Activated CD4-positive, alpha-beta T cell treated with anti-CD3 and anti-CD28 coated beads, Interleukin-2, amount 10 ng/mL, durations not matched to agents 24 days and 14 days (primary cell): ENCODE measurements at places on chromosomes 6 and 20. TPM values are rescaled to one million over a fixed set of nuclear protein-coding genes. Genes with fewer than 3 reads are reported as not detected.

DNA sequence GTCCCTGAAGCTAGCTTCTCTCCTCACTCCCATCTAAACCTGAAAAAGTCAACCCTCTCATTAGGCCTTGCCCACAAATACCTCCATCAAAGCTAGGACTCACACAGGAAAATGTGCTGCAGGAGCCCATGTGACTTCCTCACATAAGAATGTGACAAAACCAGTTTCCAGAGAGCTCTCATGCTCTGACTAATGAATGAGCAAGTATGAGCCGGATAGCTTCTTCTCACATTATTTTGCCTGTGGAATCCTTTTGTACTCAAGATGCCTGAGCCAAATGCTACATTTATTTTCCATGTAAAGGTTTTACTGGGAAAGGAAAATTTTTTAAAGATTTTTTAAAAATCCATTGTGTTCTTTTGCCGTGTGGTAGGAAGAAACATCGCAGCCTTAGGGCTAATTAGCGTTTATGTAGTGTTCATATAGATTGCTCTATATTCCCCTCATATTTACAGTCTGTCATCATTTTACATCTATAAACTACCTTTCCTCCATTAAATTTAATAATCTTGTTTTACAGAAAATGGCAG, 68.6 kb upstream of the CCN6 start:
- DNase-seq: peak; percentile 73

GRCh38 chr20:39107741-39108140, 145.6 kb downstream of the DHX35 start:
- DNase-seq: no peak

The SAPCD1 gene
- total RNA-seq: 15.0 and 17.7 TPM in 2 replicates

The PERP gene
- total RNA-seq: 4.8 TPM in 2 replicates

The BLCAP gene
- total RNA-seq: 31.7 and 31.9 TPM in 2 replicates

DNA sequence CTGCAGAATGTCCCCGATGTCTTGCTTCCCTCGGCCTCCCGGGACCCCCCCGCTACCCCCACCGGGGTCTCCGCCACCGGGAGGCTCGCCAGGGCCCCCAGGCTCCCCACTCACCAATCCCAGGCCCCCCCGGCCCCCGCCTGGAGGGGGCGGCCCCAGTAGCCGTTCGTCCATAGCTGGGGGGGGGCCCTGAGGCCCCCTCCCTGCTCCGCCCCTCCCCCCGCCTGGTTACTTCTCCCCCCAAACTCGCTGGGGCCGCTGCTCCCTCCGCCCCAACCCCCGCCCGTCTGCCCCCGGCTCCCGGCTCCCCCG, 304 bp downstream of the PBX2 start:
- no peak for DNase-seq

The HACE1 gene
- 18.6 and 21.3 TPM in 2 replicates for total RNA-seq

GRCh38 chr20:47059536-47059935, 164.9 kb downstream of the EYA2 start:
- DNase-seq: no peak

The C4A gene
- 2.7 and 3.3 TPM in 2 replicates for total RNA-seq

GRCh38 chr6:55450005-55450404, 122.7 kb downstream of the GFRAL start:
- DNase-seq: no peak

The HLA-DQA1 gene
- total RNA-seq: 3.6 and 4.0 TPM in 2 replicates

The NKAPL gene
- not detected in 2 replicates for total RNA-seq

DNA sequence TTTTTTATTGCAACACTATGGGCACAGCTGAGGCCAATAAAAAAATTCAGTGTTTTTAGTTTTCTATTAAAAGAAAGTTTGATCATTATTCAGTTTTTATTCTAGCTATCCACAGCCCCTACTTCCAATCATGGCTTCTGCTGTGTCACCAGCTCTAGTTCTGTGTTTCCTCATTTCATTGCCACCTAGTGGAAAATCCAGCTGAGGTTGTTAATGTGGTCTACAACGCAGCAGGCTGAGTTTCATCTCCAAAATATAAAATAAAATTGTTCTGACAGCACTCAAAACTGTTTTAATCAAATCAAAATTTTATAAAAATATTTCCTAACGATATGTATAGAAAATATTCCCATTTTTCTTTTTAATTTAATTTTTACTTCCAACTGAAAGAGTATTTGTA, 13.6 kb downstream of the COL9A1 start:
- DNase-seq: no peak

- no peak for DNase-seq
Observed at GRCh38 chr6:88492824-88493223, 326.7 kb upstream of the CNR1 start.

DNA sequence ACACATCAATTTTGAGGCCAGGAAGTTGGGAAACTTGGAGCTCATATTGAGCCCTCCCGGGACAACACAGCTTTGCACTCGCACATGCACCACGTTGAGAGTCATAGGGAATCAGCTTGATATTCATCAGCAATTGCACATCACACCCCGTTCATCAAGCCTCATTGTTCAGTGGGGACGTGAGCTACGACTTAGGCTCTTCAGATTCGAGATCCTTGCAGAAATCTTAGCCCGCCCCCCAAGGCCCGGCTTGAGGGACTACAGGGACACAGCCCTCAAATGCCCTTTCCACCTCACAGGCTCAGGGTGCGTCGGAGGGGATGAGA, 93.0 kb upstream of the MAFB start:
- no peak for DNase-seq

- DNase-seq: no peak
Observed at GRCh38 chr6:5208057-5208456, 52.7 kb downstream of the LYRM4 start.

The DOK5 gene
- 37.1 and 38.4 TPM in 2 replicates for total RNA-seq

DNA sequence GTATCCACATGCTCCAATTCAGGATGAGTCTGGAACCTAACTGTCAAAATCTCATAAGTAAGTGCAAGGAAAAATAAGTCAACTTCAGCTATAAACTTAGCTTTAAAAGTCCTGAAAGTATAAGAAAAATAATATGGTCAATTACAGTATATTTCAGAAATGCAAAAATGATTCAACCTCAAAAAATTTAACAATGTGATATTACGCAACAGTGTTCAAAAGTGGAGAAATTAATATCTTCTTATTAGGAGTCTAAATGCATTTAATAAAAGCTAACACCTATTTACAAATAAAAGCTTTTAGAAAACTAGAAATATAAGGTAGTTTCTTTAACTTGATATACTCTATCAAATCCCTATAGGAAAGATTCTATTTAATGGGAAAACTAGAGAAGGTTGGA, 111.2 kb upstream of the OPRM1 start:
- no peak for DNase-seq

- no peak for DNase-seq
Observed at GRCh38 chr6:63553208-63553607, 19.1 kb upstream of the LOC128125822 start.

DNA sequence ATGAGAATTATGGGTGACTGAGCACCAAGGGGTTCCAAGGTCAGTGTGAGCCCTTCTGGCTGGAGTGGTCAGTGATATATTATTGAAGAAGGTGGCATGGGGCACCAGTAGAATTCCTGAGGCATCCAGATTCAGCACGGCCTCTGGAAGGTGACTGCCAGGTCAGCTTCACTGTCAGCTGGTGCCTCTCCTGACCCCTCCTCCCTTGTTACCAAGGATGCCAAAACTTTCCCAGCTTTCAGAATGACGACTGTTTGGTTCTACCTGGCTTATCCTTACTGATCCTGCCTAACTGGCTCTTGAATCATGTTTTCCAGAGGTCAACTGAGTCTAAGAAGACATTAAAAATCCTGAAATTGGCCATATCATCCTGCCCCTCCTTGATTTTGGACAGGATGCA, 189.2 kb upstream of the AGPAT4 start:
- DNase-seq: no peak

GRCh38 chr6:56377295-56377694, 129.9 kb upstream of the COL21A1 start:
- DNase-seq: no peak

DNA sequence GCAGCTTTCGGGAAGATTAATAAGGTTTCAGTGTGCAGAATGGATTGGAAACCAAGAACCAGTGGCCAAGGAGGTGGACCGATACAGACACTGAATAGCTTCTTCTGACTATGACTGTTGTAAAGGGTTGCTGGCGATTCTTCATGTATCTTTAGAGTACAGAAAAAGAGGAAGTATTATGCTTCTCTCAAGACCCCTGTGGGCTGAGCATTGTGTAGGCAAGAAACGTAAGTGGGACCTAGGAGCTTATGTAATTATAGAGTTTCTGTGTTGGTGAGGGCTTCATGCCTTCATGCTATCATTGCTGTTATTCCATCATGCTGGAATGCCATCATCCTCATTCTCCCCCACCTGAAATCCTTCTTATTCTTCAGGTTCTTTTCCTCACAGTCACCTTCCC, 105.4 kb upstream of the AKIRIN2 start:
- DNase-seq: no peak

The NANP gene
- total RNA-seq: 10.0 TPM in 2 replicates

GRCh38 chr6:3429211-3429610, 27.6 kb downstream of the SLC22A23 start:
- DNase-seq: no peak

GRCh38 chr6:80263585-80263984, 157.1 kb downstream of the BCKDHB start:
- DNase-seq: no peak

DNA sequence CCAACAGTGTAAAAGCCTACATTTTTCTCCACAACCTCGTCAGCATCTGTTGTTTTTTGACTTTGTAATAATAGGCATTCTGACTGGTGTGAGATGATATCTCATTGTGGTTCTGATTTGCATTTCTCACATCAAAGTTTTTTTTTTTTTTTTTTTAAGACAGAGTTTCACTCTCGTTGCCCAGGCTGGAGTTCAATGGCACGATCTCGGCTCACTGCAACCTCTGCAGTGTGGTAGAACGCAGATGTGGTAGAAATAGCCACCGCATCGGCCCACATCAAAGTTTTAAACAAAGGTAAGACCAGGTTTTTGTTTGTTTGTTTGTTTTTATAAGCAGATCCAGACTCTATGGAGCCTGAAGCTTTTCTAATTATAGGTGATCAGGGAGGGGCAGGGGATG, 12.7 kb upstream of the PPP1R3G start:
- peak; percentile 61 for DNase-seq

The FUT9 gene
- not detected in 2 replicates for total RNA-seq

- no peak for DNase-seq
Observed at GRCh38 chr6:3965071-3965718, 113.7 kb downstream of the FAM217A start.

DNA sequence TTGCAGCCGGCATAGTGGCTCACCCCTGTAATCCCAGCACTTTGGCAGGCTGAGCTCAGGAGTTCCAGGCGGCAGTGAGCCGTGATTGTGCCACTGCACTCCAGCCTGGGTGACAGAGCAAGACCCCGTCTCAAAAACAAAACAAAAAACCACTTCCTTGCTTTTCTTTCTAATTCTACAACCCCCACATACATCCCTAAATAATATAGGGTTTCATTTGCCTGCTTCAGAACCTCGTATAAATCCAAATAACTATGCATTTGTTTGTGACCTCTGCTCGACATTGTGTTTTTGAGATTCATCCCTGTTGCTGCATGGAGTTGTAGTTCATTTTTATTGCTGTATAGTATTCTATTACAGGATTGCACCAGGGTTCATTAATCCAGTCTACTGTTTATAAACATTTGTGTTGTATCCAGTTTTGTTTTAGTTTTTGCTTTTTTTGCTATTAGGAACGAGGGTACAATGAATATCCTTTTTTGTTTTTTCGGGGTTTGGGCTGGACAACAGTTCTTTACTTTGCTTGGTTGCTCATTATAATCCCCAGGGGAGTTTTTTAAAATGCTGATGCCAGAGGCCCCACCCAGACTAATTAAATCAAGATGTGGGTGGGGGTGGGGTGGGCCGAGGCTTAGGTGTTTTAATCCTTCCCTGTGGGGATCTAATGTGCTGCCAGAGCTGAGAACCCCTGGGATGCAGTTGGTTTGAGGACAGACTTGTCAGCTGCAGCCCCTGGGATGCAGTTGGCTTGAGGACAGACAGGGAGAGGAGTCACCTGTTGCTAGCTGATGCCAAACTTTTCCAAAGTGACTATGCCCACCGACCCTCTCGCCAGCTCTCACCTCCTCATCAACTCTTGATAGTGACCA, 2.4 kb upstream of the SNAI1 start:
- no peak for DNase-seq

The SLC32A1 gene
- not detected in 2 replicates for total RNA-seq

GRCh38 chr20:17878069-17878911, 90.3 kb downstream of the SNX5 start:
- no peak for DNase-seq

- no peak for DNase-seq
Observed at GRCh38 chr6:30047220-30047619, 13.8 kb upstream of the POLR1H start.

The PAK5 gene
- total RNA-seq: not detected in 2 replicates

- DNase-seq: no peak
Observed at GRCh38 chr6:94736236-94736635, 841.1 kb upstream of the MANEA start.

The ESF1 gene
- 32.8 and 34.5 TPM in 2 replicates for total RNA-seq

- DNase-seq: no peak
Observed at GRCh38 chr6:18997375-18997826, 610.3 kb downstream of the RNF144B start.

GRCh38 chr6:1558388-1558787, 51.3 kb upstream of the FOXC1 start:
- DNase-seq: no peak

GRCh38 chr6:35708585-35708984, 19.9 kb upstream of the FKBP5 start:
- DNase-seq: no peak

DNA sequence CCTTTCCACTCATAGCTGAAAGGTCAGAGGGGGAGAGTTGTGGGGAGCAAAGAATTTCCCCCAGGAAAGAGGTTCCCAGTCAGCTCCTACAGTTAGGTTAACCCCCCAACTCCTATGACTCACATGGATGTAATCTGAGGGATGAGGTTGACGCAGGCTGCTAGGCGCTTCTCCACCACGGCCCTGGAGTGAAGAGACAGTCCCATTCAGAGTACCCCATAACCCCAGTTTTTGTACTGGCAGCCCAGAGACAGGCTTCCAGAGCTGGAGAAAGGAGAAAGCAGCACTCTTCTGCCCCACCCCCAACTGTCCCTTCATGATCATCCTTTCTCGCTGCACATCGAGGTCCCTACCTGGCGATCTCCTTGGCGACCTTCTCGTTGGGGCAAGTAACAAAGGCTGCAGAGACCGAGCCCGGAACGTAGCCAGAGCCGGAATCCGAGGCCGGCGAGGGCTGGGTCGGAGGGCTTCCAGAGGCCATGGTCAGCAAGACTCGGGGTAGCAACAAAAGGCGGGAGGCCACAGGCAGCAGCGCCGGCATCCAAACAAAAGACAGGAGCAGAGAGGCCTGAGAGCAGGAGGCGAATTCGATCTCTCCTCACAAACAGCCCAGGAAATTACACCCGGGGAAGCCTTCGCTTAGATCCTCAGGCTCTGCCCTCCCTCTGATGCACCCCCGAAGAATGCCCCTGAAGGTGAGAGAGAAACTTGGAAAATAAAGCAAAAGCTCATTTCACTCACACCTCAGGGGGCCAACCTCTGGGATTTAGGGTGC, 592 bp downstream of the CUTA start:
- peak; percentile 72 for DNase-seq

DNA sequence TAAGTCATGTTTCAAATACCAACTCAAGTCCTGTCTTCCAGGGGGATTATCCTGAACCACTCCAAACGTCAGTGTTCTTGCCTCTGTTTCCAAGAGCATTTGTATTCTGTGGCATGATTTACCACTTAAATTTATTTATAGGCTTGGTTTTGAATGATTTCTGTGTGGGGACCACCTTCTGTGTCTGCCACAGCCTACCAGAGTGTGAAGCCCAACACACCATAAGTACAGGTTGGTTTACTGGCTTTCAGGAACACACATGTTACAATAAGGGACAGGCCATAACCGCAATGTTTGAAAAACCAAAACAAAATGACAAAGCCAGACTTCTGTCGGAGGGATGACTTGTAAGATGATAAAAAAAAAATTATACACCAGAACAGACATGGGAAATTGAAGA, 56.5 kb upstream of the MAP3K7 start:
- no peak for DNase-seq
